Stimulated activated CD4-positive, alpha-beta T cell treated with anti-CD3 and anti-CD28 coated beads, Interleukin-1b, Interleukin-23, amount 100 ng/mL, for 48 hours (primary cell): ENCODE measurements at places on chromosomes 5 and 9.

- DNase-seq = no peak
These were observed 39.7 kb upstream of the SLC25A51 start for GRCh38 chr9:37943345-37944265.

DNA sequence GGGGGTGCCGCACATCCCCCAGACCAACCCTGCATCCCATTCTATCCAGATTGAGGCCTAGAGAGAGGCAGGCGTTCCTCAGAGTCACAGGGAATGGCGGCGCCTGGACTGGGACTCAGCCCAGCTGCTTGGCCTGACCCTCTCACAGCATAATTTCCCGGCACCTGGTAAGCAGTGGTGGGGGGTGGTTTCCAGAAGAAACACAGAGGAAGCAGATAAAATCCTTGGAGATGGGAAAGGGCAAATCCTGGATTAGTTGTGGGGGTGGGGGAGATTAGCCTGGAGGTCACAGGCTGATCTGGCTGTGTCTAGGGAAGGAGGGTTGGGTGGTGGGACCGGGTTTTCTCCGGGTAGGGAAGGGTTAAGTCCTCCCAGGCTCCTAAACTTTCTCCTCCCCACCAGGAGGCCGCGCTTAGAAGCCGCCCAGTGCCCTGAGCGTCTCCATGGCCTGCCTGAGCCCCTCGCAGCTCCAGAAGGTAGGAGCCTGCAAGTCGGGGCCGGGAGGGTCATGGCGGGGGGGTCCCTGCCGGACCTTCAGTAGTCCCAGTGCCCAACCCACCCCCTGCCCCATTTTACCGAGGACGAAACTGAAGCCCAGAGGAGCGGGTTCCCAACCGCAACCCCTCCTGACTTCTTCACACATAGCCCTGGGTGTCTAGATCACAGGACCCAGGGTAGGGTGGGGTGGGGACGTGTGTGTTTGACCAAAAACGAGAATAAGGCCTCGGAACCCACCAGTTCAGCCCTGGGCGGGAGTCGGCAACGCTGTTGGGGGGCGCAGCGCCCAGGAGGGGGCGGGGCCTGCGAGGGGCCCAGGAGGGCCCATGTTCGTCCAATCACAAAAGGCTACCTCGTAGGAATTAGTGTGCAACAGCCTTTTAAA lies 1.3 kb downstream of the PHYHD1 start:
- no peak for DNase-seq

- DNase-seq = no peak
These were observed 23.1 kb downstream of the NIM1K start for GRCh38 chr5:43215073-43215631.

DNA sequence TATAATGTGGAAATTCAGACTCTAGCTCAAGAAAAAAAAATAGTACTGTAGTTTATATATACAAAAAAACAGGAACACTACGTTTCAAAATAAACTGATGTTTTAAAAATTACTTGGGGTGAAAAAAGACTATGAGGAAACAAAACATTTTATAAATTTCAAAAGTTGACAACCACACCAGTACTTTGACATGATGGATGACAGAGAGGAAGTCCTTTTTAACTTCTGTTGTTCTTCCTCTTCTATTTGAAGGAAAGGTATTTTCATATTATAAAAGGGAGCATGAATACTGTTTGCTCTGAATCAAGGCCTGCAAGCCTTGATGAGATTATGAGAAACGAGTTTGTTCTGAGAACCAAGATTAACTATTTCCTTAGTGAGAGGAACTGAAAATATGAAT lies 456.9 kb downstream of the TAF11L14 start:
- no peak for DNase-seq

DNA sequence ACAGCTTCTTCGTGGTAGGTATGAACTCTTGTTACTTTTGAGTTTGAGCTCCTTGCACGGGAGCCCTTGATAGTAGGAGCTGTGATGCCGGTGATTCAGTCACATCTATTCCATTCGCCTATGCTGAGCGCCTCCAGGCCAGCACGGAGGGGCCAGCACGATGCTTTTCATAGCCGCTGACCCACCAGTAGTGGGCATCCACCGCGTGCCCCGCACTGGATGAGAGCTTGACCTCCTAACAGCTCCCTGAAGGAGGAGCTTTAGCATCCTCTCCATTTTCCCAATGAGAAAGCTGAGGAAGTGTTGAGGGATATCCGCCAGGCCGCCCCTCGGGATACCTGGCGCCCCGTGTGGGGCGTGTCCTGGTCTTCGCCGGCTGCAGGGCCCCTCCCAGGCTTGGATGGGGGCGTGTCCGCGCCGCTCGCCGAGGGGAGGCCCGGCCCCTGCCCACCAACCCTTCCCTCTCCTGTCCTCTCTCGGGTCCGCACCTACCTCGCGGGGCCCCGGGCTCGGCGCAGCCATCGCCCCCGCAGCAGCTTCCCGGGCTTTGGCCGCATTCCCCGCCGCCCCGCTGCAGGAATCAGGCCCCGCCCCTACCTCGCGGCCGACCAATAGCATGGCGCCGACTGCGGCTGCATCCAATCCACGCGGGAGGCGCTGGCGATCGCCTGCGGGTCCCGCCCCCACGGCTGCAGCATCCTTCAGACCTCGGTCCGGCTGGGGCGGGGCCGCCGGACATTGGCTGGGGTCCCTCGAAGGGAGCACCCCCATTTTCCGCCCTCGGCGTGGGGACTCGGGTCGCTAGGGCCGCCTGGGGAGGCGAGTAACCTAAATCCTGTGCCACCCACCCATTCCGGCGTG lies at the start of gene PIP5KL1:
PIP5KL1 (minus strand) TSS at position 547 of the 861 bp plus-strand sequence; CDS start at position 522, 25 bp downstream.
- DNase-seq = peak; percentile 61

DNA sequence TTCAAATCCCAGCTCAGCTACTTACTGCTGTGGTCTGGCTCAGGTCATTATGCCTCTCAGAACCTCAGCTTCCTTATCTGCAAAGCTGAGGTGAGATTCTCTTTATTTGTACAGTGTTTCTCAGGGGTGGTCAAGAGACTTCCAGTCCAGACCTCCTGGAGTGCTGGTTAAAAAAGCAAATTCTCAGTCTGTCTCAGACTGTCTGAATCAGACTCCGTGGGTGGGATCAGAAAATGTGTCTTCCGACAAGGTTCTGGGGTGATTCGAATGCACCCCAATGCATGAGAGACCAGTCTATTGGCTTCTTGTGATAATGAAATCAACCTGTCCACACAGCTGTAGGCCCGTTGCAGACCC lies 137.7 kb upstream of the SMIM23 start:
- DNase-seq = no peak

DNA sequence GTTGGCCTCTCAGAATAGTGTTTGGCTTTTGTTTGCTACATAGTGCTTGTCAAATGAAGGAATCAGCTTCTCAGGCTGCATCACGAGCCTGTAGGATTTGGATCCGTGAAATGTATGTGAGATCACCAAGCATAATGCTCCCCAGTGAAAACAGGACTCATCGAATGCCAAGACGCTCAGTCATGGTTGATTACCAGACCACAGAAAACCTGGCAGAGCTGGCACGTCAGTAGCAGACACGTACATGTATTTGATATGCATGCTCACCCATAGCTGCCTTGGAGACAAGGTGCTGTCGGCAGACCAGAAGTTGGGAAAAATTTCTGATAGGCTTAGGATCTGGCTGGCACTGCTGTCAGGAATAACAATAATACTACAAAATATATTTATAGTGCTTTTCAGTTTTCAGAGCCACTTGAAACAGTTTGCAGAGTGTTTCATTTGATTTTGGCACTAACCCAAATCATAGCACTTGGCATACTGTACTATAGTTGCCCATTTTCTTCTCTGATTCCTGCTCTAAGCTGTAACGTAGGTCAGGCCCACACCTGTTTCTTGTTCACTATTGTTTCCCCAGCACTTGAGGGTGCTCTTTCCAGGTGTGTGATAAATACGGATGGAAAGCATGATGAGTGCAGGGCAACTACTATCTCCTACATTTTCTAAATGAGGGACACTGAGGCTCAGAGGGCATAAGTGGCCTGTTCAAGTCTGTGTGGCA lies 226.1 kb downstream of the NR3C1 start:
- DNase-seq = no peak

DNA sequence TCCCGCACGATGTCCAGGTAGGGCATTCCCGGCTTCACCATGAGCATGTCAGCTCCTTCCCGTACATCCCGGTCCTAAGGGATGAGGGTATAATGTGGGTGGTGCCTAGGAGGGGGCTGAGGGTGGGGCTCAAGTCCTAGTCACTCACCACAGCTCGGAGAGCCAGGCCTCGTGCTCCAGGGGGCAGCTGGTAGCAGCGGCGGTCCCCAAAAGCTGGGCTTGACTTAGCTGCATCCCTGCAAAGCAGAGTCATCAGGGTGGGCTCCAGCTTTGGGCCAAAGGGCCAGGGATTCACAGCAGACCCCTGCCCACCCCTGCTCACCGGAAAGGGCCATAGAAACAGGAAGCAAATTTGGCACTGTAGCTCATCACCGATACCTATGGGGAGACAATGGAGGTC lies 11.6 kb downstream of the ALAD start:
- DNase-seq = no peak

DNA sequence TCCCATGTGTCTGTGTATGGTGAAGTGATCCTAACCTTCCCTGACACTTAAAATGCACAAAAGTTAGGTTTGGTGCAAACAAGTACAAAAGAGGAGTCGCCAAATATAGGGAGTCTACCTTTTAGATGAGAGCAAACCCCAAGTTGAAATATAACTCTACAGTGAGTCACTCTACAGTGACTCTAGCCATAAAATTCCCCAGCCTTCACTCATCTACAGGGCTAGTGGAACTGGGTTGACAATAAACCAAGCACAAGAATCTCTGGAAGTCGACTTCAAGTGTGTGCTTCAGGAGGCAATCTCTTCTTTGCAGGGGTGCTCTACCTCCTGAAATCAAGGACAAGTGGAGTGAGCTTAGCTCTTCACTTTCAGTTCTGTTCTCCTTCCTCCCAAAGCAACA lies 3.3 kb downstream of the SHISAL2B start:
- no peak for DNase-seq

- DNase-seq = no peak
These were observed 105.1 kb downstream of the BRINP1 start for GRCh38 chr9:119264165-119264564.

DNA sequence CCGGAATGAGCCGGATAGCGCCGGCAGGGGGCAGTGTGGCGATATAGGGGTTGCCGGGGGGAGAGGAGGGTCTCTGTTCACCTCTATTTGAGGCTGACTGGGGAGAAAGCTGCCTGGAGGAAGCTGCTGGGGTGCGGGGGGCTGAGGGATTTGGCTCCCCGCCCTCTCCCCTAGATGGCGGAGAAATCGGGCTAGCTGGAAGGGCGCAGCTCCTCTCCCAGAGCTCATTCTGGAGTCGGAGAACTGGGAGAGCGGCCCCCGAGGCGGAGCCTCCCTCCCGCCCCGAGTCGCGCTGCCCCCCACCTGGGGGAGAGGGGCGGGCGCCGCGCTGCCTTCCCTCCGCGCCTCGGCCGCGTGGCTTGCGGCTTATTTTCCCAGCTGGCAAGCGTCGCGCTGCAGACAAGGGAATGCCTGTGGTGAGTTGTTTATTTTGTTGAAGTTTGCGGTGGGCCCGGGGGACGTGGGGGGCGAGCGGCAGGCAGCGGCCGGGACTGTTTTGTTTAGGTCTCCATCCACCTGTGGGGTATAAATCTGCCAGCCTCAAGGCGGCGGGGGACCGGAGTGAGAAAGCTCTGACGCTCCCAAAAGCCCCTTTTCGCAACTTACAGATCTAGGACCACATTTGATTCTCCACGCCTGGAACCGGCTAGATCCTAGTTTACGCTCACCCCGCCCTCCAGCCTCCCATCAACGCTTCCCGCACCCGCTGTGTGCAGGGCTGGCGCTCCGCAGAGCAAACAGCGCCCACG lies 4.1 kb upstream of the RGMB start:
- peak; percentile 15 for DNase-seq

DNA sequence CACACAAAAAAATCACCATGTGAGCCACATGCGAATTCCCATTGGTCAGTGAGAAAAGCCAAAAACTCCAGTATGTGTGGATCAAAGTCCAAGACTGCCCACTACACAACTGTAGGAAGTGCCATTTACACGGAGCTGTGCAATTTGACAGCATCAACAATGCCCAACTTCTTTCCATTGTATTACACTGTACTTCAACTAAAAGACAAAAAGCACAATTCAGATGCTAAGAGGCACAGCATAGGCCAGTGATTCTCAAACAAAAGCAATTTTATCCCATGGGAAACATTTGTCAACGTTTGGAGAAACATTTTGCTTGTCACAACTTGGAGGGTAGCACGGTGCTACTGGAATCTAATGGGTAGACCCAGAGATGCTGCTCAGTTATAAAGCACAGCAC lies 39.8 kb downstream of the IARS1 start:
- DNase-seq = no peak

- DNase-seq = no peak
These were observed 318.9 kb upstream of the RIOK2 start for GRCh38 chr5:97501965-97502305.

DNA sequence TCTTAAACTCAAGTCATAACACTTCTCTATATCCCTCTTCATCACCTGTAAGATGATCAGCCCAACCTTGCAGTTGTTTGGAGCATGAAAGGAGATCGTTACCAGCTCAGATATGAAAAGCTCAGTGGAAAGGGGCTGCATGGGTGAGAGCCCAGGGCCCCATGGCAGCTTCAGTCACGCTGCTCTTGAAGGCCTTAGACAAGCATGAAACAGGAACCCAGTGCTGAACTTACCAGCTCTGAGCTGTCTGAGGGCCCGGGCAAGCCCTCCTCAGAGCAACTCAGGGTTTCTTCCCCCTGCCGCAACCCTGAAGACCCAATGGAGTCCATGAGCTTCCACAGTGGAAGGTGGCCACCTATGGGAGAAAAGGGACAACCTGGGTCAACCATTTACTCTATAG lies 3.3 kb downstream of the HK3 start:
- no peak for DNase-seq

DNA sequence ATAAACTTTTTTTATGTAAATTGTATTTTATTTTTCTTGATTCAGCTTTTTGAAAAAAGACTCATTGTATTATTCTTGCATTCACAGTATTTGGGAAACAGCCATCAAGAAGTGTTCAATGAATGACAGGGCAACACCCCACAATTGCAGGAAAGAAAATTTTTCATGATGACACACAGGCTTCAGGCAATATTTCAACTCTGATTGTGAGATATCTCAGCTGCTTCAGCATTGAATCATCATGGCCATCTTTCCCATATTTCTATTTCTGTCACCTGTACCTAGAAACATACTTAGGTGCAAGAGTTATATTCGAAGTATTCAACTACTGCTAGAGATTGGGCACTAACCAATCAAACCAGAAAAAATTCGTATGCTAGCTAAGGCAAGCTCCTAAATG lies 446.0 kb downstream of the ISL1 start:
- no peak for DNase-seq

GRCh38 chr5:76180814-76181805 lies 97.9 kb downstream of the SV2C start:
- peak; percentile 11 for DNase-seq

GRCh38 chr5:86861512-86861911 lies 243.8 kb downstream of the COX7C start:
- DNase-seq = no peak
